HepG2 (cell line): ENCODE measurements at places on chromosomes 4 and X. TPM values are rescaled to one million over a fixed set of nuclear protein-coding genes. Genes with fewer than 3 reads are reported as not detected.

SMR3B gene
- not detected in 2 replicates for polyA plus RNA-seq

VSIG4 gene
- not detected in 2 replicates for polyA plus RNA-seq

SPANXN3 gene
- not detected in 2 replicates for polyA plus RNA-seq

BRS3 gene
- not detected in 2 replicates for polyA plus RNA-seq

LEF1 gene
- 0.29 and 0.31 TPM in 2 replicates for polyA plus RNA-seq

DNA sequence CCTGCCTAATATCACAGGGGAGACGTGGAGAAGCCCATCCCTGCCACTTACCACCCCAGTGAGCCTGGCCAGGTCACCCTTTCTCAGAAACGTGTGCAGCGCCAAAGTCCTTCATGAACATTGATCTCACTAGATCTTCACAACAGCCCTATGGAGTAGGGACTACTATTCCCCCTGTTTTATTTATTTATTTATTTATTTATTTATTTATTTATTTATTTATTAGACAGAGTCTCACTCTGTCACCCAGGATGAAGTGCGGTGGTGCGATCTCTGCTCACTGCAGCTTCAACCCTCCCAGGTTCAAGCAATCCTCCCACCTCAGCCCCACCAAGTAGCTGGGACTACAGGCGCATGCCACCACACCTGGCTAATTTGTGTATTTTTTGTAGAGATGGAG, 61.8 kb downstream of the PPP2R2C start:
- no peak for DNase-seq

DNA sequence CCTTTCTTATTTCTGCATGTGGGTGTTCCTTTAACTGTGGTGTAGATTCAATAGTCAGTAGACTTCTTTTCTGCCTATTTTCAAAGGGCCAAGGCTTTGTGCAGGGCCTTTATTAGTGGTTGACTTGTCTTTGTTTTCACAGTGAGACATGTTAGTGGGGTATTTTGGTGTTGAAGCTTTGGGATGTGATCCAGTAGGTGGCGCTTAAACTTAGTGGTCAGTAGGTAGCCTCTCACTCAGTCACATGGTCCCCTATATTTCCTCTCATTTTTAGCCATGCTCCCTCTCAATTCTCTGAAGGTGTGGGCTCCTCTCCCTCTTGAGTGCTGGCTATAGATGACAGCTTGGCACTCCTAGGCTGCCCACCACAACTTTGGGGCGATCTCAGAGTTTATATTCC, 23.4 kb upstream of the SLC10A7 start:
- DNase-seq = peak; percentile 27

- no peak for DNase-seq
Observed at GRCh38 chrX:17633546-17633945, 103.7 kb upstream of the SCML1 start.

DNA sequence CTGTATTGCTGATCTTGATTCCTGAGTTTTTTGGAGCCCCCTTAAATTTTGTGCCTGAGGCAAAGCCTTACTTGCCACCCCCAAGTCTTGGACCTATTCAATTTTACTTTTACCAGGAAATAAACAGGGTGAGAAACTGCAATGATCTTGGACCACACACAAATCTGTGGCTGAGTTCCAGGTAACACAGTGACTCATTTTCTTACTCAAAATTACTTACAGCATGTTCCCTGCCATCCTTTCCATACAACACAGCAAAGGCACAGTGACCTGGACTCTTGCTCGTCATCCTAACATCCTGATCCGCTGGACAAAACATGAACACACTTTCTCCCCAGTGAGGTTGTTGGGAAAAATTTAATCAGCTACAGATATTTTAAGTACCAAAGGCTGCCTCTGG, 60.7 kb upstream of the S100G start:
- no peak for DNase-seq

DNA sequence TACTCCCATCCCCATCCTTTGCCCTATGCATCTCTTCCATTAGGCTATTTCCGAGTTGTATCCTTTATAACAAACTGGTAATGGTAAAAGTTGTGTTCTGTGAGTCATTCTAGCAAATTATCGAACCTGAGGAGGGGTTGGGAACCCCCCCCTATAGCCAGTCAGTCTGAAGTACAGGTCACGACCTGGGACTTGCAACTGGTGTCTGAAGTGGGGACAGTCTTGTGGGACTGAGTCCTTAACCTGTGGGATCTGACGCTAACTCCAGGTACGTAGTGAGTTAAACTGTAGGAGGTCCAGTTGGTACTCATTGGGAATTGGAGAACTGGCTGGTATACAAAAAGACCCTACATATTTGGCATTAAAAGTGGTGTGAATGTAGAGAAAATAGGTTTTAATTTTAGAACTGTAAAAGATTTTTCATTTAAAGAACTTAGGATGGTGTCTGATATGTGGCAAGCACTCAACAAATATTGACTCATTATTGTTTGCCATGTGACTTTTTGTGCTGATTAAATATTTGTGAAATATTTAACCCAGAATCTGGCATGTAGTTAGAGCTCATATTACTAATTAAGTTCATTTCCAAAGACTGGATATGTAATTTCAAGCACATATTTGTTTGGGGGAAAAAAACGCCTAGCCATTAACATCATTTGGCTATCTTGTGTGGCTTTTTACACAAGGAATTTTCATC, 50.7 kb downstream of the CHST7 start:
- no peak for DNase-seq
